Nasal cavity respiratory epithelium epithelial cell of viscerocranial mucosa (primary cell): ENCODE measurements at places on chromosomes 1 and 21. TPM values are rescaled to one million over a fixed set of nuclear protein-coding genes. Genes with fewer than 3 reads are reported as not detected.

The LCE1A gene
- total RNA-seq = 0.34 TPM in 1 of 2 replicates, not detected in the other

The SPRR1B gene
- total RNA-seq = 53.0 and 86.5 TPM in 2 replicates

The RBM11 gene
- total RNA-seq = 0.34 and 0.36 TPM in 2 replicates

The HPDL gene
- total RNA-seq = 0.34 and 0.50 TPM in 2 replicates

The CNR2 gene
- not detected in 2 replicates for total RNA-seq

The LSM10 gene
- total RNA-seq = 8.5 and 14.5 TPM in 2 replicates

The HPCAL4 gene
- total RNA-seq = under 0.01 TPM in 2 replicates

The CCDC181 gene
- under 0.01 and 0.14 TPM in 2 replicates for total RNA-seq

The CFAP74 gene
- total RNA-seq = 0.07 TPM in 1 of 2 replicates, not detected in the other

The ZNF695 gene
- 0.21 and 0.68 TPM in 2 replicates for total RNA-seq

The CCDC190 gene
- total RNA-seq = not detected in 2 replicates

The STIL gene
- total RNA-seq = 1.0 and 1.4 TPM in 2 replicates

The PRDM16 gene
- 0.21 and 0.34 TPM in 2 replicates for total RNA-seq

The TRIM17 gene
- 1.7 and 5.3 TPM in 2 replicates for total RNA-seq

The MAP1LC3C gene
- not detected in 2 replicates for total RNA-seq

The LAMB3 gene
- 1,456 and 1,978 TPM in 2 replicates for total RNA-seq

The FAM167B gene
- 0.34 TPM in 1 of 2 replicates, not detected in the other for total RNA-seq

The KCND3 gene
- under 0.01 and 0.36 TPM in 2 replicates for total RNA-seq

The FAM177B gene
- total RNA-seq = not detected in 2 replicates

The GJA4 gene
- total RNA-seq = not detected in 2 replicates

The C1QTNF12 gene
- total RNA-seq = 0.93 and 1.4 TPM in 2 replicates

The LCE2B gene
- total RNA-seq = not detected in 2 replicates

The DAB1 gene
- total RNA-seq = 0.14 TPM in 1 of 2 replicates, not detected in the other

The RAD54L gene
- under 0.01 and 0.28 TPM in 2 replicates for total RNA-seq

The VN1R5 gene
- not detected in 2 replicates for total RNA-seq

The PLA2G2A gene
- total RNA-seq = not detected in 2 replicates
